SK-N-MC (cell line): ENCODE measurements at places on chromosomes 7 and 10.

DNA sequence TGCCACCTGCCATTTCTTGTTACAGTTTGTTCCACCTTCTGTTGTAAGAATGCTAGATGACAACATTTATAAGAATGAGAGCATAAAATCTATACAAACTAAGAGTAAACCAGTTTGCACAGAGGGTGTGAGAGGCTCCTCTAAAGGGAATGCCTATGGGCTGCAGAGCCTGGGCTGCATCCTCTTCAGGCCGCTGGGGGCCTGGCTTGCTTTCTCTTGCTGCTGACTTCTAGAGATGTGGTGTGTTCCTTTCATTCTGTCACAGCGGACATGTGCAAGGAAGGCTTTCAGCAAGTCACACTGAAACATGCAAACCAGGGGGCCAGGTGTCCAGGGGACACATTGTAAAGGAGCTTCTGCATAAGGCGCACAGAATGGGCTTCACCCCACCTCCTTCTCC, 7.1 kb upstream of the ATP6V1F start:
- no peak for DNase-seq

DNA sequence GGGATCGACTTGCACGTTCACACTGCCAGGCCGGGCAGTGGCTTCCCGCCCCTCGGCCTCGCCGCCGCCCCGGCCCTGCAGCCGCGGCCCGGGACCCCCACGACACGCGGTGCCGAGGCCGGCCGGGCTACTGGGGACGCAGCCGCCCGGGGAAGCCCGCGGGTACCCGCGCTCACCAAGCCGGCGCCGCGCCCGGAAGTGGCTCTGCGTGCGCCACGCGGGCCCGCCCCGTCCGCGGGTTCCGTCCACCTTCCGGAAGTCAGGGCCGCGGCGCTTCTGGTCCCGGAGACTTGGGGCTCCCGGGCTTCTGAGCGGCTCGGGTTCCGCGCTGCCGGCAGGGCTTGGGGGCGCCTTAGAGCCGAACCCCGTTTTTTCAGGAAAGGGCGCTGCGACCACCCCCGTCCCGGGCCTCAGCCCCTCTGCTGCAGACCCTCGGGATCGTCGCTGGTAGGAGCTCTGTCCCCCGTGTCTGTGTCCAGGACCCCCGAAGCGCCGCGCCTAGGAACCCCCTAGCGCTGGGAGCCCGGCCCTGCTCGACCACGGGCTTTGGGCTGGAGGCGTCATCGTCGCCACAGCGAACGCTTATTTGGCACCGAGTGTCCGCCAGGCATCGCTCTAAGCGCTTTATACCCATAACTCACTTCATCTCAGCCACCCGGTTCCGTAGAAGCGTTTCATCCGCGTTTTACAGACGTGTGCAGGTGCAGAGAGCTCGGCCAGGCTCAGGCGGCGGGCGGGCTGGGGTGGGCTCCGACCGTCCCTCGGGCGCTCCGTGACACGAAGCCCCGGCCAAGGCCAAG, at the start of gene PSMG3:
Gene PSMG3 (minus strand): TSS at position 200 of the 800 bp plus-strand sequence. CDS start 693 bp downstream, outside the sequence.
- DNase-seq: no peak

- no peak for DNase-seq
These were observed 33.2 kb upstream of the HABP2 start for GRCh38 chr10:113519681-113520115.

- no peak for DNase-seq
These were observed 12.7 kb upstream of the NRP1 start for GRCh38 chr10:33347211-33347610.

DNA sequence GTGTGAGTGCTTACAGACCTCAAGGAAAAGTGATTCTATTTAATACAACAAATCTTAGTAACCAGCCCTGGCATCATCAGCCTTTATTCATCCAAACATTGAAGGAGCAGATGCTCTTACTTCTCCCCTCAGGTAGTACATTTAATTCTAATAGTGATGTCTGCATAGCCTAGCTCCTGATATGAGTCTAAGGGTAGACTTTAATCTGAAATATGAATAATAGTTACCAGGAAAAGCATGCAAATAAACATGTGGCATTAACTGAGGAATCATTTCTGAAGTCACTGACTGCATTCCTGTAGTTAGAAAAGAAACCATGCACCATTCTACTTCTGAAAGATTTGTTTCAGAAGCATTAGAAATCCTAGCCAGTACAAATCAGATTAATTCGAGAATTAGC, 25.7 kb upstream of the LMBR1 start:
- DNase-seq: no peak

DNA sequence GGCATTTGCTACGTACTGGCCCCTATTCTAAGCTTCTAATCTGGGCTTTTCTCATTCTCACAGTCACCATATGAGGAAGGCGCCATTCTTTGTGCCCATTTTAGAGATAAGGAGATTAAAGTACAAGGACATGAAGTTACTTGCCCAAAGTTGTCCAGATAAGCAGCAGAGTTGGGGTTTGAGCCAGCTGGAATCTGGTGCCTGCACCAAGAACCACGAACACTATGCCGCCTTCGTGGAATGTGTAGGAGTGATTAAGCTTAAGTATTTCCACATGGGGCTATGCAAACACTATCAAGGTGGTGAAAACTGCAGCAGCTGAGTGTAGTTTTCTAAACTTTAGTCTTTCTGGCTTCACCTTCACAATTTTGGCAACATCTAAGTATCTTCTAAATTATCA, 342.7 kb upstream of the ETV1 start:
- no peak for DNase-seq

GRCh38 chr7:84848219-84848973, 338.5 kb downstream of the SEMA3D start:
- no peak for DNase-seq

DNA sequence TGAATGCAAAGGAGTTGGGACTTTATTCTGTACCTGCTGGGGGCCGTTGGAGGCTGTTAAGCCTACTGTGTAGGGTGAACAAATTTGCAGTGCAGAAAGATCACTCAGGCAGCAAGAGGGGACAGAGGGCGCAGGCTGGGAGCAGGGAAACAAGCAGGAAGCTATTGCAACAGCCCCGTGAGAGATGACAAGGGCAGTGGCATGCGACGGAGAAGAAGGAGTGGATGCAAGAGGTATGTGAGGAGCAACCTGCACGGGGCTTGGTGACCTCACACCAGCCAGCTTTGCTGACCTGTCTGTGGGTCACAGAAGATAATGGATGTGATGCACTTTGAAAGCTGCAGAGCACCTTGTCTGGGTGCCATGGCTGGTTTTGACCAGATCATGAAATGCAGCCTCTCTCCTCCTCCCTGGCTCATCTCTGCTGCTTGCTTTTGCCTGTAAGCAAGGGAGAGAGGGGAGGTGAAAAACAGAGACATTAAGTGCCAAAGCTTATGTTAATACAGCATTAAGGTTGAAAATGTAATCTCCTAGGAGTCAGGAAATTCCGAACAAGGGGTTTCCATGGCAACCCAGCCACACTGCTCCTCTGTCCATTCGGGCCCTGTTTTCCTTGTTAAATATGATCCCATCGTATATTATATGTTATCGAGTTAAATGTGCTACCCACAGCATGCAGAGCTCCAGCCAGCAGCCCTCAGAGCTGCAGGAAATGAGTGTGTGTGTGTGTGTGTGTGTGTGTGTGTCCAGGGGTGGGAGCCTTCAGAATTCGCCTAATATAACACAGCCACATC, 314.3 kb upstream of the ZMIZ1 start:
- DNase-seq: no peak

DNA sequence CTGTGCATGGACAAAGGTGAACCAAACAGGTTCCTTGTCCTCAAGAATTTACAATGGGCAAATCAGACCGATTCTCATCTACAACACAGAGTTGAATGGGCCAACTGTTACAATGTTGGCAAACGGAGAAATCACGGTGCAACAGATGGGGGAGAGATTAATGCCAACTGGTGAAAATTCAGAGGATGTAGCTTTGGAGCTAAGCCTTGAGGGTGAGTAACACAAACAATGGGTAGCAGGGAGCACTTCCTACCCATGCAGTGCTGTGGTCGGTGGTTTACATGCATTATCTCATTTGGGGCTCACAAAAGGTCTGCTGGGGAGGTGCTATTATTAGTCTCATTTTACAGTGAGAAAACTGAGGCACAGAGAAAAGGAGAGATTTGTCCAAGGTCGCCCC, 902 bp upstream of the NFE2L3 start:
- no peak for DNase-seq

GRCh38 chr7:22435105-22435504, 64.9 kb downstream of the STEAP1B start:
- no peak for DNase-seq

- DNase-seq: no peak
These were observed 85.9 kb upstream of the AGBL3 start for GRCh38 chr7:134900166-134900982.

DNA sequence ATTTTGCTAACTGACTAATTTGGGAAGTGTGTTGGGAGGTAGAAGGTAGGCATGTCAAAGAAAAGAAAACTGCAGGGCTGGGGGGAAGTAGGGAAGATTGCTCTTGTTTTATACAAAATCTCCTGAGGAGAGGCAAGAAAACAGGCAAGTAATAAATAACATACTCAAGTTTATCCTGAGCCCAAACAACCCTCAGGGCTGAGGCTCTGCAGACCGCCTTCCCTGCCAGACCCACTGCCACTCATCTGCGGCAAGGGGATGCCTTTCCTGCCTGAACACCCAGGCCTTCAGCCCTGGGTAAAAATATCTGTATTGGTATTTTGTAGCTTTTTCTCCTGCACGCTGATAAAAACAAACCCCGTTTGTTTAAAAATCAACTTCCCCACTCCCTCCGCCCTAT, 399.8 kb upstream of the NFE2L3 start:
- no peak for DNase-seq

DNA sequence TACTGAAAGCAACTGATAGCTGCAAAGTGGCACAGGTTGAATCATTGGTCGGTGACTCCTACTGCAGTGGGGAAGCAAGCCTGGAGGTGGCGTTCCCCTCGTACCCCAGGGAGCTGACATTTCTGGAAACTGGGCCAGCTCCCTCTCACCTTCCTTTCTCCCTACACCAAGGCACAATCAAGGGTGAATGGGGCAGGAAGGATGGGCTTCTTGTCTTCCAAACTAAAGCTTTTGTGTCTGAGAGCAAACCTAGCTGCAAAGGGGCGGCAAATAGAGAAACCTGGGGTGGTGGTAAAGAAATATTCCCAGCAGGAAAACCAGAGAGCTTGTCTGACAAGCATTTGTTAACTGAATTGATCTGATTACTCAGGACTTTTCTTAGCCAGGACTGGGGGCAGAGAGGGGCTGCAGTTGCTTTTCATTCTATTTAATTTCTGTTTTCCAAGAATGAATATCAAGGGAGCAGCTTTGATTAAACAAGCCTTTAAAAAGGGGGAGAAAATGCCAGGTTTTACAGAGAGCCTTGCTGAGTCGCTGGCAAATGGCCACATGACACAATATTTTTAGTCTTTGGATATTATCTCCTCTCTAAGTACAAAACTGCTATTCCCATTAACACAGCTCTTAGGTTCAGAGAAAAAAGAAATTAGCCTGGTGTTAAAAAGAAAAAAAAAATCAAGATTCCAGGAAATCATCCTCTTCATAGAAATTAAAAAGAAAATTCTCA, 27.8 kb downstream of the CDHR3 start:
- no peak for DNase-seq

DNA sequence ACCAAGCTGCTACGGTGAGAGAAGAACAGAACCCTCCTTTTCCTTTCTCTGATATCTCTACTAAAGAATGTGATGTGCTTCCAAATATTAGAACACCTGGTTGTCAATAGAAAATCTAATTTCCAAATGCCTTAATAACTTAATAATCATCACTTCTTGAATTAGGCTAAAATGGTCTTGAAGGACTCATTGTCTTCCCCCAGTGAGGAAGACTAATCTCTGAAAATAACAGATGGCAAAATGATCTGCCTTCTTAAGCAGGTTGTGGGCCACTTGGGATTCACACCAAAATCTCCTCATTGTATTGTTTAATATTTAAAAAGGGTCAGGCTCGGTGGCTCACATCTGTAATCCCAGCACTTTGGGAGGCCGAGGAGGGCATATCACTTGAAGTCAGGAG, 805.9 kb upstream of the AUTS2 start:
- no peak for DNase-seq

GRCh38 chr10:24974976-24975375, 22.6 kb upstream of the PRTFDC1 start:
- DNase-seq: no peak

DNA sequence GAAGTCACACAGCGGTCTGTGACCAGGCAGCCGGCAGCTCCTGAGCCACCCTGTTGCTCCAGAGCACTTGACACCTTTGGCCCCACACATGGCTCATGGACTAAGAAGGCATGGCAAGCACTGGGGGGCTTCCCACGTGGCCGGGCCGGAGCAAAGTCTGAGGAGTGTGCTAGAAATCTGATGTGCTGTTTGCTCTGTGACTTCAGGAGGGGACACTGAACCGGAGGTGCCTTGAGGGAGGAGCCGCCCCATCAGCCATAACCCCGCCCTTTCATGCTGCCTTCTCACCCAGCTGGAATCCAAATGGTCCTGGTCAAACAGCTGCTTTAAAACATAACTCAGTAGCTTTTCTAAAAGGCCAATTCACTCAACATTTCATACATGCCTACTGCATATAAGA, 33.5 kb downstream of the PROSER2 start:
- DNase-seq: no peak

- DNase-seq: no peak
These were observed 593 bp upstream of the PILRA start for GRCh38 chr7:100372694-100373093.
